Left ventricle myocardium superior (tissue), 1 donor: ENCODE measurements at places on chromosomes 12 and 14. TPM values are rescaled to one million over a fixed set of nuclear protein-coding genes. Genes with fewer than 3 reads are reported as not detected.

Gene CD163L1
- total RNA-seq, result 1.6 TPM

DNA sequence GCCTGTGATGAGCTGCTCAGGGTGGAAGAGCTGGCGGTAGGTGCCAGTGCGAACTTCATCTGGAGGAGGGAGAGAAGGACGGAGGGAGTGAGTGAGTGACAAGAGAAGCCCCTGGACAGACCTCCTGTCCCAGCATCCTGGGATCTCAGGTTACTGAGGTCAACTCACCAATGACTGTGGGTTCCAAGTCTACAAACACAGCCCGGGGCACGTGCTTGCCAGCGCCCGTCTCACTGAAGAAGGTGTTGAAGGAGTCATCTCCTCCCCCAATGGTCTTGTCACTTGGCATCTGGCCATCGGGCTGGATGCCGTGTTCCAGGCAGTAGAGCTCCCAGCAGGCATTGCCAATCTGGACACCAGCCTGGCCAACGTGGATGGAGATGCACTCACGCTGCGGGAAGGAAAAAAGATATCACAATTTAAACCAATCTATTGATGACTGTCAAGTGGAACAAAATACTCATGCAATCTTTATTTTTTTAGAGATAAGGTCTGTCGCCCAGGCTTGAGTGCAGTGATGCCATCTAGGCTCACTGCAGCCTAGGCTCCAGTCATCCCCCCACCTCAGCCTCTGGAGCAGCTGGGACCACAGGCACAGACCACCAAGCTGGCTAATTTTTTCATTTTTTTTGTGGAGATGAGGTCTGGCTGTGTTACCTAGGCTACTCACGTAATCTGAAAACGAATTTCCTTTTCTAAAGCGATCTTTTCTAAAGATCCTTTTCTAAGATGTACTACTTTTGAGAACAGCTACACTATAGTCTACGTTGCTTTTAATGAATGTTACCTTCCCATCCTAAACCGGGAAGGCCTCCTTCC, 1.7 kb downstream of the TUBA1B start:
- DNase-seq, result peak; percentile 65

DNA sequence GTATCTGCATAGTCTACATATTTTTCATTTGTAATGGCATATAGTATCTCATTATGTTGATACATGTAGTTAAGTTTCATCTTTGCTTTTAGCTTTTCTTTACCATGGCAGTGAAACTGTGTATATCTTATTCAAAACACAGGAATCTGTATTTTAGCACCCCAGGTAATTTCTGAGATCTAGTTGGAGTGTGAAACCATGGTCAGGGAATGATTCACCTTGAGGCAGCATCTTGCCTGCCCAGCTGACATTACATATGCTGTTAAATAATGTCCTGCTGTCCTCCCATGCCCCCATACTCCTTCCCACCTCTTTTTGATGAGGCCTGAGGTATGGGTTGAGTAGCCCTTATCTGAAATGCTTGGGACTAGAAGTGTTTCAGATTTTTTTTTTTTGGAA, 125.4 kb upstream of the ATF1 start:
- DNase-seq, result no peak

DNA sequence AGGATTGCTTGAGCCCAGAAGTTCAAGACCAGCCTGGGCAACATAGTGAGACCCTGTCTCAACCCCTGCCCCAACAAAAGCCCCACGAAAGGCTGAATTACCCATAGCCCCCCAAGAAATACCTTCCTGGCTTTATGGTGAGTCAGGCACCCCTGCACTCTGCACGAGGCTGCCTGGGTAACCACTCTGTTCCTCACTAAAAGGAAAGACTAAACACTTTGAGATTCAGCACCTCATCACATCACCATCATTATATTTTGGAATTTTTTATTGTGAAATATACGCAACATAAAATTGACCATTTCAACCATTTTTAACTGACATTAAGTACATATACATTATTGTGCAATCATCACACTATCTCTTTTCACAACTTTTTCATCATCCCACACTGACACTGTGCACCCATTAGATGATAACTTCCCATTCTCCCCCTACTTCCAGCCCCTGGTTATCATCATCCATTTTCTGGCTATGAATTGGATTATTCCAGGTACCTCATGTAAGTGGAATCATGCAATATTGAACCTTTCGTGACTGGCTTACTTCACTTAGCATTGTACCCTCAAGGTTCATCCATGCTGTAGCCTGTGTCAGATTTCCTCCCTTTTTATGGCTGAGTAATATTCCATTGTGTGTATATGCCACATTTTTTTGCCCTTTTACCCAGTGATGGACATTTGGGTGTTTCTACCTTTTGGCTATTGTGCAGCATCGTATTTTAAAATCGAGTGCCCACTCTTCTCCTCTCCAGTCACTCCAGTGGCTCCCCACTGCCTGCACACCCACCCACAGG, 51.5 kb downstream of the TSPAN9 start:
- DNase-seq, result no peak

Gene HOXC11
- total RNA-seq, result not detected

DNA sequence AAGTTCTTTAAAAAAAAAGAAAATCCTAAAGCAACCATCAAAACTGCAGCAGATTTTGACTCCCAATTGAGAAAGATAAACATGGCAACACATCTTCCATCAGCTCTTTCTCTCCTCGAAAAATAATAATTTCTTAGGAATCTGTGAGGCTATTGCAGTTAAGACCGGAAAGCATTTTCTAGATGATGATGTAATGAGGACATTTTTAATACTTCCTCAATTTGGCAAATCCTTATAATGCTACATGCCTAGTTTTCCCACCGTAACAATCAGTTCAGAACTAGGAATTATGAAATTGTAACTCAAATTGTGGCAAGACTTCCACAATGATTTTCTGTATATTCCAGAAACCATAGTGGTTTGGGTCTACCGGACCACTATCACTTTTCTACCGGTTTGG, 180.9 kb upstream of the PDE3A start:
- DNase-seq, result no peak

DNA sequence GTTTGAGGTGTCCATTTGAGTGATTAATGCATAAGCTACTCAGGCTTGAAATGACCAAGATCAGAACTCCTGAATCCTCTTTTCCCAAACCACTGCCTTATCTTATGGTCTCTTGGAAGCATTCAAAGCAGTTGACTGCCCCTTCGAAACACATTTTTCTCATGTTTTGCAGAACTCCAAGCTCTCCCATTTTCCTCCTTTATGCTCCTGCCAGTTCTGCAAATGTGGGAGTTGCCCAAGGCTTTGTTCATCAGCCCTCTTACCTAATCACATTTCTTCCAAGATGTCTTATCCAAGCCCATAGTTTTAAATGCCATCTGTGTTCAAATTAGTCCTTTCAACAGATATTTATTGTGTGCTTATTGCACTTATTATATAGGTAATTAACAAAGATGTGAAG, 1.8 kb upstream of the DNAAF2 start:
- no peak for DNase-seq

Gene LHX5
- not detected for total RNA-seq

- DNase-seq, result no peak
Measured at GRCh38 chr12:98852181-98852580, 207.1 kb downstream of the APAF1 start.

DNA sequence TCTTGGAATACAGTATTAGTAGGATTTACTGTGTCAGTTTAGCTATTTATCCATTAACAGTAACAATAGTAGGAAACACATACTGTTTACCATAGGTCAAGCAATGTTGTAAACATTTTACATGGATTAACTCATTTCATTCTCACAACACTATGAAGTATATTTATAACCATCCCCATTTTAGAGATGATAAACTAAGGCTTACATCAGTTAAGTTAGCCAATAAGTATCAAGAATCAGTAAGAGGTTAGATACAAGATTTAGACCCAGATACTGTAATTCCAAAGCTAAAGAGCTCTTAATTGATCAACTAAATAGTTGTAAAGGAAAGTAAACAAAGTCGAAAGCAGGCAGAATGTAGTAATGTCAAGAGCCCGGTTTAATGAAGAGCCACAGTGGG, 1.1 kb downstream of the SYNJ2BP start:
- DNase-seq, result no peak
